Activated naive CD4-positive, alpha-beta T cell treated with anti-CD3 and anti-CD28 coated beads, Interleukin-2, amount 50 U/mL, for 16 hours (primary cell): ENCODE measurements at places on chromosomes 7 and 10.

GRCh38 chr7:11077816-11078215, 104.1 kb downstream of the PHF14 start:
- DNase-seq, result no peak

DNA sequence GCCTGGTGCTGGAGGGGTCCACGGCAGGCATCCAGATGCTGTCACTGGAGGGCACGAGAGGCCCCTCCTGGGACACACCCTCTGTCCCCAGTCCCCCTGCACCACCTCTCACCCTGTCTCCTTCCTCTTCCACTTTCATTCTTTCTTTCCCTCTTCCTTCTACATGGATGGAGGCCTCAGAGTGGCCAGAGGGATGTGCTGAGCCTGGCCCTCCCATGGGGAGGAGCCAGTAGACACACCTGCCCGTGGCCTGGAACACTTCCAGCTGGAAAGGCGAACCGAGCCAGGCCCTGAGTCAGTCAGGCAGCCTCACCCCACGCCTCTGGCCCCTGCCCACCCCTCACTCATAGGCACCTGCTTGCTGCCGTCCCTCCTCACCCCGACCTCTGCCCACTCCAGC, 55.9 kb upstream of the MXI1 start:
- DNase-seq, result no peak

GRCh38 chr7:157445246-157445955, 108.6 kb downstream of the DNAJB6 start:
- DNase-seq, result no peak

DNA sequence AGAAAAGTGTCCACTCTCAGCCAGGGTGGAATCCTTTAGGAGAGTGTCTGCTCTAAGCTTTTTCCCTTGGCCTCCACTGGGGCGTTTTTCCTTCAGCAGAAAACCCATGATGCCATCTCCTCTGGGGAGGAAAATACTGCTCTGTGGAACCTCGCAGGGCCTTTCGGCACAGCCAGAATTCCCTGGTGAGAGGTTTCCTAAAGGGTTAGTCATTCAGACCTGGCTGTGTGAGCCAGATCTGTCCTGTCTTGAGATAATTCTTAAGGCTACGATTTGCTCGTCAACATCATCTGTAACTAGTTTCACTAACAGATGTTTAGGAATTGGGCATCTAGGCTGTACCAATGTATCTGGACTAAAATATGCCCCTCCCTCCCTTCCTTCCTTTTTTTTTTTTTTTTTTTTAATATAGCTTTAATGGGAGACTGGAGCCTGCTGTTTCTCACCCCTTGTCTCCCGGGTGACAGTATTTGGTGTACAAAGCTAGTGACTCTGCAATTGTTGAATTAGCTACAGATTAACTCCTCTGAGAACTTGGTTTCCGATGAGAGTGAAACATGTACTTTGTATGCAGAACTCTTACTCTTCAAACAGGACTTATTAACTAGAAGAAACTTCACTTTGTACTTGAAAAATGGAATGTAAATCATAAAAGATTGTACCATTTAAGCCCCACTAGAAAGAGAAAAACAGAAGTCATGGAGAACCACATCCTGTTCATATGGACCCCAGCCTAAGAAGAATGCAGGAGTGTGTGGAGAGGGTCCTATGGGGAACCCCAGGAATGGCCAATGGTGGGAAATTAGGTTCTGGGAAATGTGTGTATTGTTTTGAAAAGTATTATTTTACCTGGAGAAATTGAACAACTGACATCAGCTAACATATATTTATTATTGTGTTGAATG, 230.9 kb downstream of the CAMK1D start:
- DNase-seq, result no peak

DNA sequence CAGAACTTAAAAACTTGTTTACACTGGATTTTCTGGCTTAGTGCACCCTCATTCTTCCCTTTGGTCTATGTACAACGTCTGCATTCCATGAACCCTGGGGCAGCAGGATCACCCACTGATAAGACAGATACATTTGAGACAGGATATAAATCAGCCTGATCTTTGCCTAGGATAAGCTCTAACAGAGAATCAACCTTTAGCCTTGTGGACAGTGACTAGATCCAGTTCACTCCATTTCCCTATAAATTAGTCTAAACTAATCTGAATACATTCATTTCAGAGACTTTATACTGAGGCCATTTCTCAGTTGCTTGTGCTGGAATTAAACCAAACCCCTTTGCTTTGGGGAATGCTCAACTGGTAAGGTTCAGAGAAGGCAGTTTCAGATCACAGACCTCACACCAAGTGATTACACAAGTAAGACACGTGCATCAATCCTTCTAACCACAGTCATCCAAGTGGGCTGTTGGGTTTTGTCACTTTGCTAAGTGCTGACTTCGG, 639.8 kb upstream of the FZD8 start:
- DNase-seq, result no peak

- no peak for DNase-seq
These were observed 101.2 kb upstream of the EFCAB10 start for GRCh38 chr7:105682341-105683060.

GRCh38 chr10:49187950-49188761, at the start of gene TMEM273:
TSS of gene TMEM273 (minus strand) at chr10:49188391. CDS start at chr10:49188336, 55 bp downstream.
- DNase-seq, result no peak

DNA sequence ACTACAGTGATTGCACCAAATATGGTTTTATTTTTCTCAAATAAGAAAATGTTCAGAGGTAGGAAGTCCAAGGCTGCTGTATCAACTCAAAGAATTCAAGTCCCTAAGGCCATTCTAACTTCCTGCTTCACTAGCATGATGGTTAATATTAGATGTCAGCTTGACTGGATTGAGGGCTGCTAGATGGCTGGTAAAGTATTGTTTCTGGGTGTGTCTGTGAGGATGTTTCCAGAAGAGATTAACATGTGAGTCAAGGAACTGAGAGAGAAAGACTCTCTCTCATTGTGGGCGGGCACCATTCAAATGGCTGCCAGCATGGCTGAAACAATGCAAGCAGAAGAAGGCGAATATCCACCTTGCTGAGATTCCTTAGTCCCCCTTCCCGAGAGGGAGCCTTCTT, 77.4 kb upstream of the NRBF2 start:
- no peak for DNase-seq

DNA sequence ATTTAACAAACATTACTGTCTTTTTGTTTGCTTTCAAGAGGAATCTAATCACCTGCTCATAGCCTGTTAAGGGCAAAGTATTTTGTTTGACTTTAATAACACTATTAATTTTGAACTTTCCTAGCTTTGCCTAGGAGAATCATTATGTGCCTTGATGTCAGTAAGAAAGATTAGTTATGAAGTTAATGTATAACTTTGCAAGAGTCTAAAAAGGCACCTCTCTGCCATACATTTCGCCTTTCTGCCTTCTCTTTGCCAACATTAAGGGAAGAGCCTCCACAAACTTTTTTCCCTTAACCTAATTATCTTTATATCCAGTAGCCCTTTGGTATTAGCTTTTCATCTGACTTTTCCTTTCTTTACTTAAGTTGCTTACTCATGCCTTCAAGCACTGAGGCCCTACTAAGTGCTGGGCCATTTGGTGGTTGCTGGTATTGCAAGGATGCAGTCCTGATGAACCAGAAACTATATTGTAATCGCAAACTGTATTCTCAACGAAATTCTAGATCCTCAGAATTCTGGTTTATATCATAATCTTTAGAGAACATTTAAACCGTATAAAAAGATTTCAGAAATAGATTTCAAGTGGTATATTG, 108.5 kb downstream of the SND1 start:
- DNase-seq, result no peak

- DNase-seq, result no peak
These were observed 607.6 kb downstream of the KCNMA1 start for GRCh38 chr10:77029777-77030717.

GRCh38 chr10:121007264-121007663, 156.1 kb downstream of the WDR11 start:
- DNase-seq, result no peak

- DNase-seq, result no peak
These were observed 36.5 kb downstream of the KMT2C start for GRCh38 chr7:152399344-152399743.

GRCh38 chr7:97819161-97819560, 53.0 kb downstream of the ASNS start:
- DNase-seq, result no peak

DNA sequence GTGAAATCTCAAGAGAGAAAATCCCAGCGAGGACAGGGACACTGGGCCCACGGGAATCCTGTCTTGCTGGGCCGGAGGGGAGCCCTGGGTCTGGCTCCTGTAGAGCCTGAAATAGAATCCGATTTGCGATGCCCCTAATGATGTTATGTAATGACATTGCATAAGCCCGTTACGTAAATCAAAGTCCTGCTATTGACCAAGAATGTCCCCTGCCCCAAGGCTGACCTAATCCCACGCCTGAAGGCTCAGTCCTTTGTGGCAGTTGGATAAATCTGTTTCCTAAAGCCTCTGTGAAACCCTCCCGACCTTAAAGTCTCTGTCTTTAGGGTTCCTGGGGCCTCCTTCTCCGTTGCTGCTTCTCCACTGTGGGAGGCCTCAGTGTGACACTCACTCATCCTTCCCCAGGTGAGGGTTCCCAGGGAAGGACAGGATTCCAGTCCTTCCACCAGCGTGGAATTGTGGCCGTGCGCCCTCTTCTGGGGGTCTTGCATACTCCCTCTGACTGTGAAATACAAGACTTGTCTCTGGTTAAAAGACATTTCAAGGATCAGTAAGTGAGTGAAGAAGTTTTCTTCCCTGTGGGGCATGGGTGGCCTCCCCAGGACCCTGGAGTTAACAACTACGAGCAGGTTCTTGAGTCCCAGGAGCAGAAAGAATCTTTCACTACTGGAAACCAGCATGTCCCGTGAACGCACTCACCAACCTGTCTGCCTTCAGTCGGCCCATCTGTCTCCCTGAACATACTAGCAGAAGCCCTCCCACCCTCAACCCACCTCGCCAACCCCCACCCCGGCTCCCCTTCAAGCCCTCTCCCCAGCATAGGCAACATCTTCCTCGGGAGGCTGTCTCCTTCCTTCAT, 19.8 kb downstream of the ZNF467 start:
- no peak for DNase-seq

GRCh38 chr7:112129655-112130323, 76.4 kb downstream of the DOCK4 start:
- no peak for DNase-seq

DNA sequence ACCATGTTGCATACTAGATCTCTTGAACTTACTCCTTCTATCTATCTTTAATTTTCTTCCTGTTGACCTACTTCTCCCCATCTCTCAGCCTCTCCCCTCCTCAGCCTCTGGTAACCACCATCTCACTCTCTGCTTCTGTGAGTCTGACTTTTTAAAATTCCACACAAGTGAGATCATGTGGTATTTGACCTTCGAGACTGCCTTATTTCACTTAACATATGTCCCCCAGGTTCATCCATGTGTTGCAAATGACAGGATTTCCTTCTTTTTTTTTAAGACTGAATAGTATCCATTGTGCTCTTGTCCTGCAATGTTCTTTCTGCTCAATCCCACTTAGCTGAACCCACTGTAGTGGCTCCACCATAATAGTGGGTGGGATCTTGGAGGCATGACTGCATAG, 51.4 kb upstream of the DNAJC1 start:
- DNase-seq, result no peak
